ENCODE measurements at places on chromosomes 1 and 21.

- no peak for DNase-seq
Measured at GRCh38 chr1:219514728-219515127, 98.2 kb downstream of the ZC3H11B start.

- no peak for DNase-seq
Measured at GRCh38 chr1:180505732-180506335, 3.5 kb upstream of the ACBD6 start.

GRCh38 chr1:225811622-225812487 is 1.9 kb downstream of the EPHX1 start:
- no peak for DNase-seq

- DNase-seq, result no peak
Measured at GRCh38 chr1:54290506-54291184, 90.7 kb downstream of the MRPL37 start.

DNA sequence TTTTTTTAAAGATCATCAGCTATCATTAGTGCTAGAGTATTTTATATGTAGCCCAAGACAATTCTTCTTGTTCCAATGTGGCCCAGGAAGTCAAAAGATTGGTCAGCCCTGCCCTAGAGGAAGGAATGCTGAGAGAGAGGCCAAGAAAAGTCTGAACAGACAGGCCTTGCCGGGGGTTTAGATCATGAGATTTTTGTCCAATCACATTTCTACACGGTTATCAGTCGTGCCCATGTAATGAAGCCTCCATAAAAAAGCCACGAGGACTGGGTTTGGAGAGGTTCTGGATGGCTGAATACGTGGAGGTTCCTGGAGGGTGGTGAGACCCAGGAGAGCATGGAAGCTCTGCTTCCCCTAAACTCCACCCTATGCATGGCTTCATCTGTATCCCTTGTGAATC is 24.3 kb upstream of the ENO1 start:
- no peak for DNase-seq

- no peak for DNase-seq
Measured at GRCh38 chr1:200838676-200839445, 33.9 kb upstream of the GPR25 start.

GRCh38 chr21:42590431-42591131 is 62.8 kb upstream of the PDE9A start:
- DNase-seq, result no peak

- no peak for DNase-seq
Measured at GRCh38 chr1:202659974-202660373, 50.3 kb downstream of the SYT2 start.

- DNase-seq, result no peak
Measured at GRCh38 chr1:108007070-108007469, 42.1 kb upstream of the VAV3 start.

- peak; percentile 39 for DNase-seq
Measured at GRCh38 chr1:53367503-53368313, 39.8 kb upstream of the LRP8 start.

DNA sequence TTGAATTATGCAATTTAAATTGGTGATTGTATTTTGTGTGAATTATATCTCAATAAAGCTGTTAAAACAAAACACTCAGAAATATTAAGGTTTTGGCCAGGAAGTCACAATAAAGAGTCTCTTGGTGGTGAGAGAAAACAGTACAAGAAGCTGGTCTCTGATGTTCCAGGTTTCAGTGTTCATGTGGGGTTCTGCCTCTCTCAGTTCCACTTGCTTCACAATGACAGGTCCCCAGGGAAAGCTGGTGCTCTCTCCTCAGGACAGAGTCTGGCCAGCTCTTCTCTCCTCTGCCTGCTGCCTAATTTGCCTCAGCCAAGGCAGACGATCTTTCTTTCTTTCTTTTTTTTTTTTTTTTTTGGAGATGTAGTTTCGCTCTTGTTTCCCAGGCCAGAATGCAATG is 342.9 kb upstream of the PLXNA2 start:
- no peak for DNase-seq

DNA sequence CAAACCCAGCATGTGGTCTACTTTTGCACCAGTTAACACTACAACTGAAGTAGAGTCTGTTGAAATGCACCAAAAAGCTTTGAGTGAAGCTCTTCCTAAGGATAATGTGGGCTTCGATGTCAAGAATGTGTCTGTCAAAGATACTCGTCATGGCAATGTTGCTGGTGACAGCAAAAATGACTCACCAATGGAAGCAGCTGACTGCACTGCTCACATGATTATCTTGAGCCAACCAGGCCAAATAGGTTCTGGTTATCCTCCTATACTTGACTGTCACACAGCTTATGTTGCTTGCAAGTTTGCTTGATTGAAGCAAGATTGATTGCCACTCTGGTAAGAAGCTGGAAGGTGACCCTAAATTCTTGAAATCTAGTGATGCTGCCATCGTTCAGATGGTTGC is 85.2 kb downstream of the DENND1B start:
- DNase-seq, result no peak

- no peak for DNase-seq
Measured at GRCh38 chr1:34113887-34114286, 51.1 kb downstream of the CSMD2 start.

GRCh38 chr1:196317535-196318522 is 290.4 kb downstream of the KCNT2 start:
- no peak for DNase-seq

DNA sequence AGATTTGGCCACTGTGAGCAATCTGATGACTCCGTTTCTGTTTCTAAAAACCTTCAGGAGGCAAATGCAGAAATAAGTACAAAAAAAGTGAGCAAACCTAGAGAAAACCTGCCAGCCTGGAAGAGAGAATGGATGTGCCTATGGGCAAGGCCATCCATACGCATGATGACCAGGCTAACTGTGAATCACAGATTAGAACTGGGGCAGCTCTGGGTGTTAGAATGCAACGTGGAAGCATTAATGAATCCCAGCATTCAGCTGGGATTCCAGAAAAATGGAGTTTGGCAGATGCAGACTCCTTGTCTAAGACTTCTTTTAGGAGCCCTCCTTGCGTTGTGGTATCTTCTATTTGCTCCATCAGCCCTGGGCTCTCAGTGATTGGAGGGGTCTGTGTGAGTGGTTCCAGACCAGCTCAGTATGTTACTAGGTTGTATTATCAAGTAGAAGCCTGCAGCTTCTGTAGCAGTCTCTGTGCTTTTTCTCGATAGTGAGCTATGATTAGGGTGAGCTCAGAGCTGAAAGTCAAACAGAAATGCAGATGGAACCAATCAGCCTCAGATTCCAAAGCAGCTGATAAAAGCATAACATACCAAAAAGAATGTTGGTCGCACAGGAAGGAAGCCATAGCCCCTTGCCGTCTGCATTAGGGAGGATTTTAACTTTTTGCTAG is 154.0 kb downstream of the PSMG1 start:
- DNase-seq, result no peak

- no peak for DNase-seq
Measured at GRCh38 chr21:35394049-35394448, 344.9 kb upstream of the RUNX1 start.

DNA sequence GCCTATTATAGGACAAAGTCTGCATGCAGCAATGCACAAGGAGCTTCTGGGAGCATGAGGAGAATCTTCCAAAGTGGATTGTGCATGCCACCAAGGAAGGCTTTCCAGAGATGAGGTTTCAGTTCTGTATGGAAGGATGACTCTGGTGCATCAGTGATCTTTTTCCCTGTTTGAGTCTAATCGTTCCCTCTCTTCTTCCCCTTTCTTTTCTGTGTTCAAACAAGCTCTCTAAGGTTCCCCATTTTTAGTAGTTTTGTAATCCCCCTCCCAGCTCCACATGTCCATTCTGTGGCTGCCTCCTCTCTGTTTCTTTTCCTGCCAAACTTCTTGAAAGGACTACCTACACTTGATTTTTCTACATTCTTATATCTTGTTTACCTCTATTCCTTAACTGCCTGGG is 43.3 kb upstream of the USP25 start:
- no peak for DNase-seq

DNA sequence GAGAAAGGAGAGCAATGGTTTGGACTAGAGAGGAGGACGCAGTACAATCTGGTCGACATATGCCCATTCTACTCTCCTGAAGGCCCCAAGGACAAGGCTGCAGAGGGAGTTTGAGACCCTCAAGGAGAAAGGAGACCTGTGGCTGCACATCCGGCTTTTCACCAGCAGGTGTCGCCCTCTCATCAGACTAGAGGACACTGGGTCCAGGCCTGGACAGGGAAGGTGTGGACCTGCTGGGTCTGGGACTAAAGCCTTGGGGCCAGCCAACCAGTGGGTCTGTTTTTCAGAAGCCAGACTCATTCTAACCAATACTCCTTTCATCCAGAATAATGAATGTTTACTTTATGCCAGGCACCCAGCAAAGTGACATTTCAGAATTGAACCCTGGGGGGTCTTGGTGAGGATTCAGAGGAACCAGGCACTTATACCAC is 5.0 kb downstream of the SRARP start:
- DNase-seq, result peak; percentile 53

DNA sequence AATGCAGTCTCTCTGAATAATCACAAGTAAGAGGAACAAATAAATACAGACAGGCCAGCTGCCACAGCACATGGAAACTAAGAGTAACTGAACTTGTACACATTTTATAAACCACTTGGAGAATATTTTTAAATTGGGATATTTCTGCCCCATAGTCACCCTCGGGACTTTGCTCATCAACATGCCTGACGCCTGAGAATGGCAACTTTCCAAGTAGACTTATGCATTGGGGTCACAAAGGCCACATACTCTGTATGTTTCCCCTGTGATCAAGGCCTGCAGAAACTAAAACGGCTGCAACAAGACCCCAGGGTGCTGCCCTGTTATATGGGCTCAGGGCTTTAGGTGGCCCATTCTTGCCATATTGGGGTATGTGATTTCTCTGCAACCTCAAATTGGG is 38.3 kb upstream of the GJA5 start:
- DNase-seq, result no peak

DNA sequence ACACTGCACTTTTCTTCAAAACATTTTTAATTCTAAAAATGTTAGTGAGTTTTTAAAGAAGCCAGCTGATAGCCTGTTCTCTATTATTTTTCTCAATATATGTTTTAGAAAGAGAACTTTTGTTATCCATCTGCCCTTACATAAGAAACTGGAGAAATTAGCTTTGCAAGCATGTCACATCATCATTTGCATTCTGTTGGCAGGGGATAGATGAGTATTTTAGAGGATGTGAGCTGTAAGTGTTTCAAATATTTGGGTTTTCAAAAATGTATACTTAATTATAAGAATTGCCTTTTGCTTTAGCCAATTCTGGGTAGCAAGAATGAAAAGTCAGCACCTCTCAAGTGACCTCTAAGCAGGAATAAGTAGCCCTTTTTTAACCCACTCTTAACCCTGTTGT is 7.4 kb downstream of the NFIA start:
- DNase-seq, result no peak

DNA sequence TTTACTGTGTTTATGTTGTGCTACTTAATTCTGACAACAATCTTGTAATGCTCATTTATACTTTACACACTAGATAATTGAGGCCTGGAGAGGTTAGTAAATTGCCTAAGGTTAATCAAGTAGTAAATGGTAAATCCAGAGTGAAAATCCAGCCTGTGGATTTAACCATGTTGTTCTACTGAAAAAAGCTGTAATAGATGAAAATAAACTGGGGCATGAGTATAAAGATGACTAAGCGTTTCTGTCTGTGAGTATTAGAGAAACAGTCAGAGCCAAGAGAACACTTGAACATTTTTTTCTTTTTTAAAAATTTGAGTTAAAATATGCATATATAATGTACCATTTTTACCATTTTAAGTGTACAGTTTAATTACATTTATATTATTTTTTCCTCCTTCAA is 47.9 kb upstream of the LEPR start:
- DNase-seq, result no peak

DNA sequence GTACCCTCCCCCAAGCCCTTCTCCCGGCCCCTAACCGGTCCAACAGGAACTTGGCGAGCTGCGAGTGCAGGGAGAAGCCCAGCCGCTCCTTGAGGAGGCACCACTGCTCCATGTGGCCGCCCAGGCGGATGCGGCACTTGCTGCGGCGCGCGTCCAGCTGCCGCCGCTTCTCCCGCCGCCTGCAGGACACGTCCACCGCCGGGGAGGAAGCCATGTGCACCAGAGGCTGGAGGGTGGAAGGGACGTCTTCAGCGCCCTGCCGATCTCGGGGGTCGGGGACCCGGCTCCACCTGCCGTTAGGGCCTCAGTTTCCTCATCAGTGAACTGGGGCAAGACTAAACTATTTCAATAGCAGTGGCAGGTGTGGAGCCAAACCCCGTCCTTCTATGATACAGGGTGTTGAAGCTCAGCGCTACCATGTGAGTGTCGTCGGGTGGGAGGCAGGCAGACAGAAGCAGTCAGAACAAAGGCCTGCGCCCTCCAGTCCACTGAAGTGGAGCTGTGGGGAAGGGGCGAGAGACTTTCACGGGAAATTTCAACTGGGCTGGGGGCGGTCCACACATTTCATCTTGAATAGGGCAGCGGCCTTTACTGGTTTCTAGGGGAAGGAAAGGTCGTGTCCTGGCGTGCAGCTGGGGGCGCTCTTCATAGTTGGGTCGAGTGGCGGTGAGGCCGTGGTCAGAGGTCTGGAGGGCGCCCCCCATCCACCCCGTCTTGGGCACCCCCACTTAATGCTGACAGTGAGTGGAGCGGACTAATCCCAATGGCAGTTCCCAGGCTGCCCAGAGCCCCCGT is 592 bp downstream of the ZNF692 start:
- DNase-seq, result peak; percentile 29

DNA sequence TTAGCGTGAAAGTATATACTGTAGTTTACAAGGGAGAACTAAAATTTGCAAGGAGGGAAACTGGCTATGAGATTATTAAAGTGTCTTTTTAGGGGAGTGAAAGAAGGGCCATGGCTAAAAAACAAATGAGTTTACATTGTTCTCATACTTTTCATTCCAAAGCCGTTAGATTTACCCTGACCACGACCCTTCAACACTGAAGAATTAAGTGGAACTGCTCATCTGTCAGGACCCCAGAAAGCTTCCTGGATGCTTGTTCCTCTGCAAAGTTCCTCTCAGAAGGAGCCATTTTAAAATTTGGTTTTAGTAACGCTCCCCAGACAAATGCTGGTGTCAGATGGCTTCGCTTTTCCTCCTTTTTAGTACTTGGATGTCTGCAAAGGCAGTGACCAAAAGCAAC is 82.7 kb upstream of the ZBTB18 start:
- DNase-seq, result no peak

DNA sequence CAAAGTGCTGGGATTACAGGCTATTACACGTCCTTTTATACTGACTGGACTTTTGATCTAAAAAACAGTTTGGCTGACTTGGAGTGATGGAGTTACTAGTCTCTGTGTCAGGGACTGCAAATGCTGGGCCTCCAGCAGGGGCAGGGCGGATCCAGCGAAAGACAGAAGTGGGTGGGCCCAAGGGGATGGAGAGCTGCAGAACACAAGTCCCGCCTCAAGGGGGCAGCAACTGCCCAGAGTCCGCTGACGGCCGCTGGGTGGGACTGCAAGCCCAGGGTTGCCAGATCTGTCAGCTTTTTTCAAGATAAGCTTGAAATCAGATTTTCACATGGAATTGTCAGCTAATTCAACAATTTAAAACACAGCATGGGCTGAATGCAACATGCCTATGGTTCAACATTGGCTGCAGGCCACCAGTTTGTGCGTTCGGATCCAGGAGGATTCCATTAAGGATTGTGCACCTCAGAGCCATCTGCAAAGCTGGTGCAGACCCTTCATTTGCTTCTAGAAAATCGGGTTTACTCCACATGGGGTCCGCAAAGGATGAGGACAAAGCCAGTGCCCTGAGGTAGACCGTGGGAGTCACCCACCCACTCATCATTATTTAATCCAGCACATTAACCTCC is 10.7 kb downstream of the STMN1 start:
- peak; percentile 85 for DNase-seq

- no peak for DNase-seq
Measured at GRCh38 chr1:95287825-95288224, 53.8 kb downstream of the RWDD3 start.

- no peak for DNase-seq
Measured at GRCh38 chr1:20184481-20184900, 1.4 kb upstream of the UBXN10 start.

Measured in activated effector memory CD4-positive, alpha-beta T cell treated with Interleukin-2 at 50 U/mL for 16 hours (primary cell).